ENCODE measurements at places on chromosomes 5 and 9.

GRCh38 chr5:167929841-167930240, 361.6 kb upstream of the WWC1 start:
- DNase-seq: no peak

GRCh38 chr5:107653685-107654084, 17.1 kb downstream of the EFNA5 start:
- DNase-seq: no peak

- no peak for DNase-seq
Measured at GRCh38 chr9:99478469-99479027, 256.5 kb downstream of the SEC61B start.

DNA sequence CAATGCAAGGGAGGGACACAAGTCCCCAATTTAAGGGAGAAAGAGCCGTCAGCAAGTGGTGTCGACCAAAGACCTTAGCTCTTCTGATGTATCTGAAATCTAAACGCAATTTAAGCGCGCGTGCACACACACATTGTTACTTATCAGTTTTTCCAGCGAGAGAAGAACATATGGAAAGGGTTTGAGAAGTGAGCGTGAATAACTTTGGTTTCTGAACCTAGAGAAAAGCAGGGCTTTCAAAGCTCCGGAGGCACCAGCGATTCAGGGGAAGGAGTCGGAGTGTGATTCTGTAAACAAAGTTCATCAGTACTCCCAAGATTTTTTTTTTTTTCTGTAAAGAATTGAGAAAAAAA, 191.8 kb downstream of the MEF2C start:
- DNase-seq: no peak

Measured in stromal cell of bone marrow (primary cell).